ENCODE measurements at places on chromosomes 5 and 9. TPM values are rescaled to one million over a fixed set of nuclear protein-coding genes. Genes with fewer than 3 reads are reported as not detected.

The CCDC192 gene
- polyA plus RNA-seq: not detected

The ARHGEF28 gene
- polyA plus RNA-seq: 16.2 TPM

The SLC9A3 gene
- 2.7 TPM for polyA plus RNA-seq

The QRFP gene
- polyA plus RNA-seq: not detected

The IFNA2 gene
- polyA plus RNA-seq: not detected

The SURF1 gene
- 92.5 TPM for polyA plus RNA-seq

The DOK3 gene
- polyA plus RNA-seq: 4.9 TPM

The ITK gene
- 0.93 TPM for polyA plus RNA-seq

The PTAR1 gene
- 5.7 TPM for polyA plus RNA-seq

- DNase-seq: no peak
- no peak overlapping the region for H3K4me3 ChIP-seq
- H3K27ac ChIP-seq: no peak overlapping the region
- H3K36me3 ChIP-seq: no peaks in the 10 kb centered on the region
- H3K4me1 ChIP-seq: no peaks in the 10 kb centered on the region
These were observed 44.6 kb downstream of the MARCHF11 start for GRCh38 chr5:16135003-16135402.

GRCh38 chr9:121622387-121623203 is 28.8 kb upstream of the DAB2IP start:
- no peak overlapping the region for H3K4me3 ChIP-seq
- DNase-seq: no peak
- H3K27me3 ChIP-seq: no peaks in the 10 kb centered on the region
- H3K36me3 ChIP-seq: no peaks in the 10 kb centered on the region

GRCh38 chr9:2385746-2386145 is 235.8 kb upstream of the VLDLR start:
- no peak for DNase-seq
- no peaks in the 10 kb centered on the region for H3K4me1 ChIP-seq
- H3K27me3 ChIP-seq: no peaks in the 10 kb centered on the region
- no peaks in the 10 kb centered on the region for H3K36me3 ChIP-seq

- no peak overlapping the region for H3K27ac ChIP-seq
- peaks cover 13% of the 10 kb centered on the region for H3K36me3 ChIP-seq
- no peak for DNase-seq
- H3K4me1 ChIP-seq: peaks cover 14% of the 10 kb centered on the region
These were observed 410.6 kb downstream of the RAB3C start for GRCh38 chr5:58993461-58993860.

DNA sequence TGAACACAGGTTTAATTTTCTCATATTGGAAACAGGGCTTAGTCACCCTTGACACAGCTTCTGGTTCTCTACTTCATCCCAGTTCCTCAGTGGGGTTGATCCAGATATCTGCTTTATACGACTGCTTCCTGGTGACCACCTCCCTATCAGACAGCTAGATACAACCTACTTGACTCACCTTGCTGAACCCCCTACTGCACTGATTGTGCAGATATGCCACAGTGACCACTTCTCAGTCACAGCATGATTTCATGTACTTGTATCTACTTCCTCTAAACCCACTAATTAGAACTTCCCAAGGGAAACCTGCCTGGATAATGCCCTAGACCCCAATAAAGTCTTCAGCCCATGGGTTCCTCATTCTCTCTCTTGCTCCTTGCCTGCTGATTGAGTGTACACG is 18.4 kb upstream of the RFK start:
- H3K27me3 ChIP-seq: no peaks in the 10 kb centered on the region
- H3K4me1 ChIP-seq: peaks cover 10% of the 10 kb centered on the region
- DNase-seq: no peak
- no peak overlapping the region for H3K4me3 ChIP-seq
- no peak overlapping the region for H3K27ac ChIP-seq

- H3K4me3 ChIP-seq: no peak overlapping the region
- DNase-seq: no peak
- no peak overlapping the region for H3K27ac ChIP-seq
- H3K27me3 ChIP-seq: no peaks in the 10 kb centered on the region
- H3K4me1 ChIP-seq: no peaks in the 10 kb centered on the region
These were observed 46.7 kb downstream of the INSYN2B start for GRCh38 chr5:169933616-169934015.

- DNase-seq: no peak
- H3K27me3 ChIP-seq: no peaks in the 10 kb centered on the region
- no peak overlapping the region for H3K27ac ChIP-seq
- no peak overlapping the region for H3K4me3 ChIP-seq
- H3K4me1 ChIP-seq: peaks cover 14% of the 10 kb centered on the region
- peaks cover 49% of the 10 kb centered on the region for H3K36me3 ChIP-seq
These were observed 45.4 kb downstream of the HABP4 start for GRCh38 chr9:96495341-96495740.

GRCh38 chr5:170731052-170731451 is 52.5 kb upstream of the GABRP start:
- no peak for DNase-seq
- no peaks in the 10 kb centered on the region for H3K4me1 ChIP-seq
- no peaks in the 10 kb centered on the region for H3K36me3 ChIP-seq
- no peaks in the 10 kb centered on the region for H3K27me3 ChIP-seq
- no peak overlapping the region for H3K27ac ChIP-seq

GRCh38 chr5:40391642-40392041 is 288.1 kb upstream of the PTGER4 start:
- no peaks in the 10 kb centered on the region for H3K27me3 ChIP-seq
- no peaks in the 10 kb centered on the region for H3K36me3 ChIP-seq
- peaks cover 24% of the 10 kb centered on the region for H3K4me1 ChIP-seq
- H3K27ac ChIP-seq: no peak overlapping the region
- H3K4me3 ChIP-seq: no peak overlapping the region
- DNase-seq: no peak

DNA sequence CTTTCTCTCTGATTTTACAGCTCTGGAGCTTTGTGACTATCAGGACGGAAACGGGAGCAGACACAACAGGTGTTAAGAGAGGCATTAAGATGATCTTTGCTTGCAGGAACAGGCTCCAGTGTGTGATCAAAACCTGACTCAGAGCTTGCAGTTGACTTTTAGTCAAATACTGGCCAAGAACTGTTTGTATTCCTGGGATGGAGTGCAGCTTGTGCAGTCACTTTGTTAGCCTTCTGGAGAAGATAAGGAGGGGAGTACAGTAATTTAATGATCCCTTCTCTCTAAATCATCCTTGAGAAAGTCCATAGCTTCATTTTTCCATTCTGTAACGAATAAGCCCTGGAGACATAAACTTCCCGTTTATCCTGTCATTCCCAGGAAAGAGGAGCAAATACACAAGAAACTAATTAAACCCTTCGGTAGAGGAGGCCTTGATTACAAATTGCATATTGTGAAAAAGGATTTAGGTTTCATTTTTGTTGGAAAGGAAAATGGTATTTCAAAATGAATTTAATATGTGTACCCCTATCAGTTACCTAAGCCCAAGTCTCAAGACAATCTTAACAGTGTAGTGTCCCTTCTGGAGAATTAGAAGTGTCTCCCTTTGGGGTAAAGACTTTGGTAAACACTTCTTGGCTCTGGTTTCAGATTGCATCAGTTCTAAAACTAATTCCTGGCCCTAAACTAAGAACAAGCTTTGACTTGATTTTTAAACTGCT is 3.1 kb upstream of the STOM start:
- H3K27me3 ChIP-seq: no peaks in the 10 kb centered on the region
- H3K36me3 ChIP-seq: no peaks in the 10 kb centered on the region
- H3K4me1 ChIP-seq: peaks cover 31% of the 10 kb centered on the region
- DNase-seq: peak; percentile 85

GRCh38 chr9:97714435-97714834 is 17.3 kb upstream of the XPA start:
- H3K36me3 ChIP-seq: no peaks in the 10 kb centered on the region
- DNase-seq: no peak
- H3K4me1 ChIP-seq: no peaks in the 10 kb centered on the region
- H3K4me3 ChIP-seq: no peak overlapping the region
- H3K27ac ChIP-seq: no peak overlapping the region

- H3K36me3 ChIP-seq: no peaks in the 10 kb centered on the region
- H3K27ac ChIP-seq: no peak overlapping the region
- no peaks in the 10 kb centered on the region for H3K4me1 ChIP-seq
- H3K27me3 ChIP-seq: no peaks in the 10 kb centered on the region
- no peak overlapping the region for H3K4me3 ChIP-seq
These were observed 15.5 kb upstream of the SOWAHA start for GRCh38 chr5:132797651-132798050.

DNA sequence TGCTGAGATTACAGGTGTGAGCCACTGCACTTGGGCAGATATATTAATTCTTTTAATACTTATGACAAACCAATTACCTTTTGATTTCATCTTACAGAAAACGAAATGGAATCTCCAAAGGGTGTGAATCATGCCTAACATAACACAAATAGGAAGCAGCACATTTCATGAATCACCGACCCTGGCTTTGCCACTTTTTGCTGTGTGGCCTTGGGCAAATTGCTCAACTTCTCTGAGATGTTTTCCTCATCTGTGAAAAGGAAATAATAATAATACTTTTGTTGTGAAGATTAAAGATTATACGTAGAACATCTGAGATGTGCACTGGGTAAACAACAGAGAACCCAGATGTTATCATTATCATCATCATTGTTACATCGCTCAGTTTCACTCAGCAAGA is 50.7 kb upstream of the FREM1 start:
- H3K36me3 ChIP-seq: no peaks in the 10 kb centered on the region
- DNase-seq: no peak
- H3K4me3 ChIP-seq: no peak overlapping the region
- H3K27ac ChIP-seq: no peak overlapping the region

DNA sequence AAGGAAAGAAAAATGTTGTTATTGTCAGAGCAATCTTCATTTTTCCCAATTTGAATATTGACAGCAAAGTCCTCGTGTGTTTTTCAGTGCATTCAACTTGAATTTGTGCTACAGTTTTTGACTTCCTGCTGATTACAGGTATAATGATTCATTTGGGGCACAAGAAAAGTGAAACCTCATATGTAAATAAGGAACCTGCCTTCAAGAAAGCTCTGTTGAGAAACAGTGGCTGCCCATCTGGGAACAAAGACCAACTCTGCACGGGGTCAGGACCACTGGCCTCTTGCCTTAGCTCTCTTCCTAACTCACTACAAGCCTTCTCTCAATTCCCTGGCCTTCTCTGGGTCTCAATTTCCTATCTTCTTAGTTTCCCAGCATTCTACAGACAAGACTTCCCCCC is 21.0 kb downstream of the TIMD4 start:
- no peak for DNase-seq
- no peak overlapping the region for H3K27ac ChIP-seq
- no peaks in the 10 kb centered on the region for H3K36me3 ChIP-seq
- no peaks in the 10 kb centered on the region for H3K27me3 ChIP-seq

GRCh38 chr5:126234563-126235195 is 188.5 kb upstream of the GRAMD2B start:
- no peaks in the 10 kb centered on the region for H3K36me3 ChIP-seq
- DNase-seq: no peak
- no peak overlapping the region for H3K4me3 ChIP-seq
- H3K27me3 ChIP-seq: no peaks in the 10 kb centered on the region
- H3K4me1 ChIP-seq: no peaks in the 10 kb centered on the region
- no peak overlapping the region for H3K27ac ChIP-seq

GRCh38 chr9:127208416-127208815 is 56.2 kb upstream of the GARNL3 start:
- DNase-seq: no peak
- no peak overlapping the region for H3K27ac ChIP-seq
- H3K27me3 ChIP-seq: no peaks in the 10 kb centered on the region

DNA sequence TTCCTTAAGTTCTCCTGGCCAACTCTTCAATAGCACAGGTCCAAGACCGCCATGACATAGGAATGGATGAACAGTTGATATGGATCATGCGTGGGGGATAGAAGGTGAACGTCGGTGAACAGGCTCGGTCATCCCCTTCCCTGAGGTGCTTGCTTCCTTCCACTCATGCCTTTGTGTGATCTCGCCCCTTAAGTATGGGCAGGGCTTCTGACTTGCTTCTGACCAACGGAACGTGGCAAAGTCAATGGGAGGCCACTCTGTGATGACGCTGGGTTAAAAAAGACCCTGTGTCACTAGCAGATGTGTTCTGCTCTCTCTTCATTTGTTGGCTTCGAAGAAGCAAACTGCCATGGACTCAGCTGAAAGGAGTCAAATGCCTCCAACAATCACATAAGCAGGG is 240.5 kb upstream of the TUT7 start:
- H3K36me3 ChIP-seq: no peaks in the 10 kb centered on the region
- no peak overlapping the region for H3K4me3 ChIP-seq
- no peak for DNase-seq

GRCh38 chr9:87662808-87663528 is 63.0 kb upstream of the CTSL start:
- H3K27ac ChIP-seq: no peak overlapping the region
- no peak overlapping the region for H3K4me3 ChIP-seq
- peaks cover 5% of the 10 kb centered on the region for H3K4me1 ChIP-seq
- no peaks in the 10 kb centered on the region for H3K27me3 ChIP-seq
- H3K36me3 ChIP-seq: peaks cover 72% of the 10 kb centered on the region

DNA sequence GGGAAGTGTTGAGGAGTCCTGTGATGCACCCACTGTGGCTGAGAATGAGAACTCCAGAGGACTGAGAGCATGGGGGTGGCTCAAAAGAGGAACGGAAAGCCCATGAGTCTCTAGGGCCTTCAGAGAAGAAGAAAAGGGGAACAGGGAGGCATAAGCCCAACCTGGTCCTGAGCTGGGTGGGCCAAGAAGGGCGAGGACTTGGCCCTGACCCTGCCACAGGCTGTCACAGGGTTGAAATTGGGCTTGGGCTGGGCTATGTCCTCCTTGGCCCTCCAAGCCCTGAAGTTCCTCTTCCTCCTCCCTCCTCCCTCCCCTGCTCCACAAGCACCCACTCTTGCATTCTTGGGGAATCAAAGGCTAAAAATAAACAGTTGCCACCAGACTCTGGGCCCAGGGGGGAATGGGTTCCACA is 49.3 kb upstream of the PPARGC1B start:
- peaks cover 8% of the 10 kb centered on the region for H3K4me1 ChIP-seq
- no peaks in the 10 kb centered on the region for H3K27me3 ChIP-seq
- no peak overlapping the region for H3K4me3 ChIP-seq
- H3K27ac ChIP-seq: peak overlapping the region; percentile 58
- no peaks in the 10 kb centered on the region for H3K36me3 ChIP-seq
- DNase-seq: peak; percentile 43

DNA sequence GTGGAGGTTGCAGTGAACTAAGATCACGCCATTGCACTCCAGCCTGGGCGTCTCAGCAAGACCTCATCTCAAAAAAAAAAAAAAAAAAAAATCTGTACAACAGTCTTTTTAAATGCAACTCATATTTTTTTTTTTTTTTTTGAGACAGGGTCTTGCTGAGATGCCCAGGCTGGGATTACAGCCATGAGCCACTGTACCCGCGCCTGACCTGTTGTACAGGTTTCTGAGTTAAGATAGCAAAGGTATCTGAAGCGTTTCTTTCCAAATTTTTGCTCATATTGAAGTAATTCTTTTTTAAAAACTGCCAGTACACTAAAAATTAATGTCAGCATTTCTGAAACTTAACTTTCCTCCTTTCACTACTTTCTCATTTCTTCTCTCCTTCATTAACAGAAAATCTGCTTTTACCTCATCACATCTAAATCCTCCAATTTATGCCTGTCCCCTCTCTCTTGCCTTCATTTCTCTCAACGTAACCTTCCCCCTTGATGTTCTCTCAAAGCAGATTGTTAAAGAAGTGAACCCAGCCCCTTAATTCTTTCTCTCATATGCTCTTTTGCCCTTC is 3.3 kb upstream of the SNX24 start:
- H3K27ac ChIP-seq: no peak overlapping the region
- no peak overlapping the region for H3K4me3 ChIP-seq
- peaks cover 13% of the 10 kb centered on the region for H3K4me1 ChIP-seq
- no peaks in the 10 kb centered on the region for H3K36me3 ChIP-seq

- H3K36me3 ChIP-seq: no peaks in the 10 kb centered on the region
- DNase-seq: no peak
- no peaks in the 10 kb centered on the region for H3K27me3 ChIP-seq
These were observed 490.3 kb downstream of the NR2F1-AS1 start for GRCh38 chr5:93090698-93091097.

GRCh38 chr9:73182928-73183327 is 31.3 kb downstream of the ANXA1 start:
- DNase-seq: no peak
- no peak overlapping the region for H3K27ac ChIP-seq
- H3K36me3 ChIP-seq: no peaks in the 10 kb centered on the region
- H3K4me3 ChIP-seq: no peak overlapping the region
- no peaks in the 10 kb centered on the region for H3K27me3 ChIP-seq
